ENCODE measurements at places on chromosomes 16 and 17.

- DNase-seq: peak; percentile 10
Measured at GRCh38 chr16:66444049-66444481, 17.0 kb downstream of the BEAN1 start.

DNA sequence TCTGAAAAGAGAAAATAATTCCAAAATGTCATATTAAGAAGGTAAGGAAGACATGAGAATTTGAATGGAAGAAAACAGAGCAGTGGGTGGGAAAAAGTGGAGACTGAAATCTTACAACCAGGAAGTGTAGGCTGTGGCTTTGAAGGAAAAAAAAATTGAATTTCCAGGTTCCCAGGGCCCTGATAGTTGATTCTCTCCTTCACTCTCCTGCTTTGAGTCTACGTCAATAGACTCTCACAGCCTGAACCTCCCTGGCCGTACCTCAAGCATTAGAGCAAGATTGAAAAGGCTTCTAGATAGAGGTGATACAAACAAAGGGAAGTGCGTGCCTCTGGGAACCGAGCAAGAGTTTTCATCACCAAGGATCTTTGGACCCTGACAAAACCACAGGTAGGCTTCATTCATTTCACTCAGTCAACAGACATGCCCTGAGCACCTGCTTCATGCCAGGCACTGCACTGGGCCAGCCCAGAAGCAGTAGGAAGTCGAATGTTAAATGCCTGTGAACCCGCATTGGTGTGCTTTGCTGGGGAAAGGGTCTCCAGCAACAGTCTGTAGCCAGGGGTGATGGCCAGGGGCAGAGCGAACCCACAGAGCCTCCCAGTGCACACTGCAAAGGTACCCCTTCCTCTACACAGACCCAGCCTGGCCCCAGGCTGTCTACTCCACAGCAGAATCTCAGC is 163.9 kb downstream of the SLC39A11 start:
- no peak for DNase-seq

DNA sequence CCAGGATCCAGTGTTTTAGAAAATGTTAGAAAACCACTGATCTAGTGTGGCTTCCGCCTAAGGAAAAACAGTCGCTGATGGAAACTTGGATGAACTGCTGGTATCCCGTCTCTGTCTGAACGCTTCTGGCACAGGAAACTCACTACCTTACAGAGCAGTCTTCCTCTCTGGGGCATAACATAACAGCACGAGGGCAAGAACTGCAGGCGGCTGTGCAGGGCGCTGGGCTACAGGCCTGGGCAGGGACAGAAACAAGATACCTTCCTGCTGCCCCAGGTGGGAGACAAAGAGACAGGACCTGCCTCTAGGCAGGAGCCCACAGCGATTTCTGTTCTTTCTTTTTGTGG is 10.5 kb downstream of the MXRA7 start:
- DNase-seq: no peak

GRCh38 chr17:65064452-65065019 is 8.0 kb upstream of the GNA13 start:
- DNase-seq: no peak

GRCh38 chr16:87963400-87963799 is 12.2 kb downstream of the BANP start:
- DNase-seq: no peak

DNA sequence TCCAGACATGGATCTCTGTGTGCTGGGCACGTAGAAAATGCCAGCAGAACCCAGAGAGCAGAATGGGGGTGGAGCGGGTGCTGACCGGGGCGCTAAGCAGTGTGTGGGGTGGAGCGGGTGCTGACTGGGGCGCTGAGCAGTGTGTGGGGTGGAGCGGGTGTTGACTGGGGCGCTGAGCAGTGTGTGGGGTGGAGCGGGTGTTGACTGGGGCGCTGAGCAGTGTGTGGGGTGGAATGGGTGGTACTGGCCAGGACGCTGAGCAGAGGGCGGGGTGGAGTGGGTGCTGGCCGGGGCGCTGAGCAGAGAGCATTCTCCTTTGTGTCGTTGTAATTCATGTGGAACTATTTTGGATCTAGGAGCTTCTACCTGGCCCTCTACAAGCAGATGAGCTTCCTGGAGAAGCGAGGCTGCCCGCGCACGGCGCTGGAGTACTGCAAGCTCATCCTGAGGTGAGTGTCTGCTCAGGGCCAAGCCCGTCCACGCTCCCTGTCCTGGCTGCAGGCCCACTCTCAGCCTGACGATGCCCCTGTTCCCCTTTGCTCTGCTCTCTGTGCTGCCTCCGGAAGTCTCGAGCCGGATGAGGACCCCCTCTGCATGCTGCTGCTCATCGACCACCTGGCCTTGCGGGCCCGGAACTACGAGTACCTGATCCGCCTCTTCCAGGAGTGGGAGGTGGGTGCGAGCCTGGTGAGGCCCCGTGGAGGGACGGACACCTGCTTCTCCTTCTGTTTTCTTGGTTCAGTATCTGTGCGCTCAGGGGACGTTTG is 20.3 kb upstream of the MC1R start:
- no peak for DNase-seq

- no peak for DNase-seq
Measured at GRCh38 chr16:51449441-51449840, 298.4 kb upstream of the SALL1 start.
